Thyroid gland (tissue), 4 donors: ENCODE measurements at places on chromosomes 2 and 18. TPM values are rescaled to one million over a fixed set of nuclear protein-coding genes. Genes with fewer than 3 reads are reported as not detected.

The AMER3 gene
- total RNA-seq = not detected

The SIX2 gene
- total RNA-seq = 3.1 TPM

The TMEM198 gene
- 4.6 TPM for total RNA-seq

The SPIRE1 gene
- total RNA-seq = 39.5 TPM

The CMPK2 gene
- total RNA-seq = 6.9 TPM

The SLC35F6 gene
- total RNA-seq = 73.1 TPM

The RUFY4 gene
- total RNA-seq = not detected
